AML-193 (cell line): ENCODE measurements at places on chromosomes 5 and 9.

DNA sequence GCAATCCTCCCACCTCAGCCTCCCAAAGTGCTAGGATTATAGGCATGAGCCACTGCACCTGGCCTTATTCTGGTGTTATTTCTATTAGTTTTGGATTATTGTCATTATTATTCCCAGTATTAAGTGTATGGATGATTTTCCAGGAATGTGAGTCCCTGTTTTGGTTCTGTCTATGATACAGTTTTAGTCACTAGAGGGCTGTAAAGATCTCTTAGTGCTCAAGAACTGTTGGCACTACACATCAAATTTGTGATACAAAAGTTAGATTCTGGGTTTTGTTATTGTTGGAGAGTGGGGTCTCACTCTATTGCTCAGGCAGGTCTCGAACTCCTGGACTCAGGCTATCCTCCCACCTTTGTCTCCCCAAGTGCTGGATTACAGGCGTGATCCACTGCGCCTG lies 12.1 kb downstream of the CCL28 start:
- DNase-seq: peak; percentile 17

GRCh38 chr5:78279194-78279593 lies 15.3 kb downstream of the AP3B1 start:
- no peak for DNase-seq

GRCh38 chr5:93924628-93925027 lies 183.2 kb upstream of the POU5F2 start:
- peak; percentile 3 for DNase-seq

DNA sequence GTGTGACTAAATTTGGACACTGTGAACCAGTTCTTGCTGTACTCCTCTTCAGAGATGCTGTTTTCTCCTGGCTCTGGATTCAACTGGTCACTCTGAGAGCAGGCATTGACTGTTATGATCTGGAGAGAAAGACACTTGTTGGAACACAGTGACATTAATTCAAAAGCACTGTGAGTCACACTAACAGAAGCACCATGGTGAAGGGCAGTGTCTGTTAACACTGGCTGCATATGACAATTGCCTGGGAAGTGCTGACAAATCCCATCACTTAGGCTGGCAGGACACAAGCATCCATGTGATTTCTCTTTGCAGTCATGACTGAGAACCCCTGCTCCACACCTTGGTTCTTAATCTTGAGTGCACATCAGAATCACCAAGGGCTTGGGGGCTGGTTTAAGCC lies 132.4 kb downstream of the TRPM6 start:
- no peak for DNase-seq

DNA sequence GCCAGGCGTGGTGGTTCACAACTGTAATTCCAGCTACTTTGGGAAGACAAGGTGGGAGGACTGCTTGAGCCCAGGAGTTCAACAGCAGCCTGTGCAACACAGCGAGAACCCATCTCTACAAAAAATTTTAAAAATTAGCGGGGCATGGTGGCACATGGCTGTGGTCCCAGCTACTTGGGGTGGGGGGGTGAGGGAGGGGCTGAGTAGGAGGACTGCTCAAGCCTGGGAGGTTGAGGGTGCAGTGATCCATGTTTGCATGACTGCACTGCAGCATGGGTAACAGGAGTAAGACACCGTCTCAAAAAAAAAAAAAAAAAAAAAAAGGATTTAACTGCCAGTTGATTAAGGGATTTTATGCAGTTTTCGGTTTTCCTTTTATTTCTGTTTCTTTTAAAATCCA lies 65.0 kb downstream of the PTBP3 start:
- no peak for DNase-seq

DNA sequence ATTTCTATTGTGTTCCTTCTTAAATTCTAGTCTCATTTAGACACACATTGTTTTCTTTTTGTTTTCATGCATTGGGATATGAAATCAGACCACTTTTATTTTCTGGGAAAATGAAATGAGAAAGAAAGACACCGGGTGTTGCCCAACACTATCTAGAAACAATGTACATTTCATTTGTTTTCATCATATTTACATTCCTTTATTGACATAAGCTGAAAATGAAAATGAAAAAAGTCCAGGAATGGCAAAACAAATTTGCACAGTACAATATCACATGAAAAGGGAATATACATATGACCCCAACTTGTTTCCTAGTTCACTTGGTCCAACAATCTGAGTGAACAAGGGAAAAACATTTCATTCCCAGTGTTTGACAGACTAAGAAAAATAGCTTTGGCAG lies 20.7 kb downstream of the IFNE start:
- no peak for DNase-seq

DNA sequence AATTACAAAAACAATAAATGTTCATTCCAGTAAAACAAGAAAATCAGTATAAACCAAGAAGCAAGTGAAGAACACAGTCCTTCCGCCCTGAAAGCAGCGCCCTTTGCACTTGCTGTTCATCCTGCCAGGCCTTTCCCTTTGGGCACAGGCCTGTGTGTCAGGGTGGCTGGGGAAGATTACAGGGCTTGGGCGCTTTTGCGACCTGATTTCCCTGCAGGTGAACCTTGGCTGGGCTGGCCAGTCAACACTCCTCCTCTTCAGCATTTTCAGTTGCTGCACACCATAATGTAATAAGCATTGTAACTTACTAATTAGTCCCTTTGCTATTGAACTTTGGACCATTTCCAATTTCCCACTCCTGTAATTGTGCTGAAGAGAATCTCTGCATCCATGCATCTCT lies 38.6 kb upstream of the TDRD7 start:
- DNase-seq: no peak

- DNase-seq: no peak
Observed at GRCh38 chr5:77741608-77742007, 34.5 kb downstream of the TBCA start.

GRCh38 chr9:69637817-69638200 lies 34.4 kb downstream of the APBA1 start:
- no peak for DNase-seq

DNA sequence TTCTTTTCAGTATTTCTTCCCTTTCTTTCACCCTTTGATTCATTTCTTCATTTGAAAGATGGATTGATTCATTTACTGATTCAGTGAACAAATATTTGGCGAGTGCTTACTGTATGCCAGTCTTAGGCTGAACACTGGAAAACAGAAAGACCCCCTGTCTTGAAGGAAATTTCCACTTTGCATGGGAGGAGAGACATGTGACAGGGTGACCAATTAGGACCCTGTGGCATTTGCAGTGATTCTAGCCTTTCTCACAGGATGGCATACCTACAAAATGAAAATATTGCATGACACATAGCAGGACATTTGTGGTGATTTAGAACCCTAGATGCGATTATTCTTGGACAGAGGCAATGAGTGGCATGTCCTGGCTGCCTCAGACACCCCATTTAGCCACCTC lies 407.2 kb upstream of the SGCD start:
- no peak for DNase-seq

- DNase-seq: no peak
Observed at GRCh38 chr5:4137781-4138180, 542.1 kb downstream of the IRX1 start.

DNA sequence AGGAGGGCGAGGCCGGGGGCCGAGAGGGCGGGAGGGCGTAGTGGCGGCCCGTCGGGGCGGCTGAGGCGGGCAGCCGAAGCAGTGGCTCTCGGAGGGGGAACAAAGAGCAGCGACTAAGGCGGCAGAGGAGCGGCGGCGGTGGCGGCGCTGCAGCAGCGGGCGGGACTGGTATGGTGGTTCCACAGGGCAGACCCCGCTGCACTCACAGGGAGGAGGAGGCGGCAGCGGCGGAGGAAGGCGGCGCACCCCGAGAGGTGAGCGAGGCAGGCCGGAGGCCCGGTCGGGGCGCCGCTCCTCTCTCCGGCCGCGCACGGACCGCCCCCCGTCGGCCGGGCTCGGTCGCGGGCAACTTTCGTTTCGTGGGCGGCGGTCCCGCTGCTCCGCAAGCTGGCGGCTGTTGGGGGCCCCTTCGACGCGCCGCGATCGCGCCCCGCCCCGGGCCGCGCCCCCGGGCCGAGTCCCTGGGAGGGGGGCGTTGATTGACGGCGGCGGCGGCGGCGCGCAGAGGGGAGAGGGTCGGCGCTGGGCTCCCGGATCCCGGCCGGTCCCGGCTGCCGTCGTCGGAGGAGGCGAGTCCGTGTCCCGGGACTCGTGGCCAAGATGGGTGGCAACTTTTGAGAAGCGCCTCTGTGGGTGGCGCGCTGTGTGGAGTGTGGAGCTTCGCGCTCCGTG lies 467 bp downstream of the CNOT6 start:
- no peak for DNase-seq

DNA sequence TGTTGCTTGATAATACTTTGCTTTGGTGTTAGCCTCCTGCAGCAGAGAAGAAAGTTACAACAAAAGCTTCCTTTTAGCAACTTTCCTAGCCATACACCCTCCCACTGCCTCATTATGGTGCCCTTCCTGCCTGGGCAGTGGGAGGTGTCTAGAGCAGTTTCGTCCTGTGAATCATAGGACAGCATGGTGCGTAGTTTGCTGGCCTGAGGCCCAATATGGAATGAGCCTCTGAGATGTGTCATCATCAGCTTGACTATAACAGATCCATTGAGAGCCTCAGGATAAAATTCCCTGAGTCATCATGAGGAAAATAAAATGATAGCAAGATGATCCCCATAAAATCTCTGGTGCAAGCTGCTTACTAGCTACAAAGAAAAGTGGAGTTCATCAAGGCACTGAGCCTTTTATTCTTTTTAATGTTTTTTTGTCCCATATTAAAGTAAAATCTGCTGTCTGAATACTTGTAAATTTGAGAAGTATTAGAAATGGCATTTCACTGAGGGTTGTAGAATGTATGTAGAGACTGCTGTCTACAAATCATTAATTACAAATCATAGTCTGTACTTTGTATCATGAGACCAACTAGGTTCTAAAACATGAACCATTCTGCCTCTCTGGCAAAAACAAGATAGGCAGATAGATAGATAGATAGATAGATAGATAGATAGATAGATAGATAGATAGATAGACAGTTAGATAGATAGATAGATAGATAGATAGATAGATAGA lies 303.0 kb upstream of the PDE4D start:
- DNase-seq: no peak

- DNase-seq: no peak
Observed at GRCh38 chr9:133640580-133641395, 4.6 kb downstream of the DBH start.

DNA sequence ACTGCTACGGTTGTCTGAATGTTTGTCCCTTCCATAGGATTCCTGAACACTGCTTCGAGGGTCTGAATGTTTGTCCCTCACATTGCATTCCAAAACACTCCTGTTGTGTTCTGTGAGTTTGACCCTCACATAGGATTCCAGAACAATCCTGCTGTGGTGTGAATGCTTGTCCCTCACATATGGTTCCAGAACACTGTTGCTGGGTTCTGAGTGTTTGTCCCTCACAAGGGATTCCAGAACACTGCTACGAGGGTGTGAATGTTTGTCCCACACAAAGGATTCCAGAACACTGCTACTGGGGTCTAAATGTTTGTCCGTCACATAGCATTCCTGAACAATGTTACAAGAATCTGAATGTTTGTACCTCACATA lies 201.2 kb downstream of the FOXD4L6 start:
- DNase-seq: no peak

DNA sequence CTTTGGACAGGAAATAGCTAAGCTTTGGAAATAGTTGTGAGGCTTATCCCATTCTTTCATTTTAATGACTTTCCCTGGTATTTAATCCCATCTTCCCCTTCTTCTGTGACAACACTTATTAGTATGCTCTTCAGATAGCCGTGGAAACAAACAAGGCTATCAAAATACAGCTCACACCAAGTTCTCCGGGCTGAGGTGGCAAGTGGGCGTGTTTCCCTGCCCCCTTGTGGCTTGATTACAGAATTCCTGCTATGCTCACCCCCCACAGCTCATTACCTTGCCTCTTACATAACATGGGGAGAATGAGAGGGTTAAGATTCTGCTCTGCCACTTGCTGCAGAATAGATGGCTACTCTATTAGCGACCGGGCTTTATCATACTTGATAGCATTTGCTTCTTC lies 437.1 kb upstream of the TLE4 start:
- no peak for DNase-seq

DNA sequence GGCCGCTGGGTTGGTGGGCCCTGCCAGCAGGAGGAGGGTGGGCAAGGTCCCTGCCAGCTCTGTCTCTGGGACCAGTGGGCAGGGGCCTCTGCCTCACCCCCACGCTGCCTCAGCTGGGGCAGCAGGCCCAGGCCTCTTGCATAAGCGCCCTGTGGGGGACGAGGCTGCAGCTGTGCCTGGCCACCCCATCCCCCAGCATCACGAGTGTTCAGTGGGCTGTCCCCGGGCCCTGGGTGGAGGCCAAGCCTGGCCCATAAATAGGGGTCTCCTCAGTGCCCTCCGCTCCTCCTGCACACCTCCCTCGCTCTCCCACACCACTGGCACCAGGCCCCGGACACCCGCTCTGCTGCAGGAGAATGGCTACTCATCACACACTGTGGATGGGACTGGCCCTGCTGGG lies at the start of gene PTGDS:
PTGDS (plus strand) TSS at position 282 of the 400 bp plus-strand sequence; CDS start at position 357, 75 bp downstream.
- no peak for DNase-seq

DNA sequence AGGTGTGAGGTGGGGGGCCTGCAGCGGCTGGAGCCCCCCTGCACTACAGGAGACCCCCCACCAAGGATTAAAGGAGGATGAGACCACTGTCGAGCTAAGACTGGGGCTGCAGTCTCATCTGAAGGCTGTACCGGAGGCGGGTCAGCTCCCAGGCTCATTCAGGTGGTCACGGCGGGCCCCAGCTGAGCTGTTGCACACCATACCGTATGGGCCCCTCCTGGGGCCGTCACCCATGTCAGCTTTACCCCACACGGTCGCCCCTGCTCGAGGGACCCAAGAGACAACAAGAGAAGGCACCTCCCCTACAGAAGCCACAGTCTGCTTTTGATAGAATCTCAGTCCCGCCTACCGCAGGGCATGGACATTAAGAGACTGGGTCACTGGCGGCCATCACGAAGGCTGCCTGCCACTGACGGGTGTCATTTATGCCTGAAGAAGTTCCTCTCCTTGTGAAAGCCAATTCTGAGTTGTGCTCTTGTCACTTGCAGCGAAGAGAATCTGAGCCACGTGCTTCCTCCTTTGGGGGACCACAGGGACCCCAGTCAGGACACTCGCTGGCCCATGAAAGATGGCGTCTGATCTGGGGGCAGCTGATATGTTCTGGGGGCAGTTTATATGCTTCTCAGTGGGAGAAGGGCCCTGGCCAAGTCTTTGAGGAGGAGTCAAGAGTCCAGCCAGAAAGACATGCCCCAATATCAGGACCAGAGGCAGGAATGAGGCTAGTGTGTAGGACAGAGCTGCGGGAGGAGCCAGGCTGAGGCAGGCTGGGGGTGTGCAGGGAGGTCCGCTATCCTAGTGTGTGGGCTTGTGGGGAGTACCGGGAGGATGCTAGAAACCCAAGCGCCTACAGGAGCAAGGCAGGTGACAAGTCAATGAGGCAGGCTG lies 102.4 kb downstream of the ZNF354C start:
- DNase-seq: no peak
